ENCODE measurements at places on chromosomes 4 and X.

DNA sequence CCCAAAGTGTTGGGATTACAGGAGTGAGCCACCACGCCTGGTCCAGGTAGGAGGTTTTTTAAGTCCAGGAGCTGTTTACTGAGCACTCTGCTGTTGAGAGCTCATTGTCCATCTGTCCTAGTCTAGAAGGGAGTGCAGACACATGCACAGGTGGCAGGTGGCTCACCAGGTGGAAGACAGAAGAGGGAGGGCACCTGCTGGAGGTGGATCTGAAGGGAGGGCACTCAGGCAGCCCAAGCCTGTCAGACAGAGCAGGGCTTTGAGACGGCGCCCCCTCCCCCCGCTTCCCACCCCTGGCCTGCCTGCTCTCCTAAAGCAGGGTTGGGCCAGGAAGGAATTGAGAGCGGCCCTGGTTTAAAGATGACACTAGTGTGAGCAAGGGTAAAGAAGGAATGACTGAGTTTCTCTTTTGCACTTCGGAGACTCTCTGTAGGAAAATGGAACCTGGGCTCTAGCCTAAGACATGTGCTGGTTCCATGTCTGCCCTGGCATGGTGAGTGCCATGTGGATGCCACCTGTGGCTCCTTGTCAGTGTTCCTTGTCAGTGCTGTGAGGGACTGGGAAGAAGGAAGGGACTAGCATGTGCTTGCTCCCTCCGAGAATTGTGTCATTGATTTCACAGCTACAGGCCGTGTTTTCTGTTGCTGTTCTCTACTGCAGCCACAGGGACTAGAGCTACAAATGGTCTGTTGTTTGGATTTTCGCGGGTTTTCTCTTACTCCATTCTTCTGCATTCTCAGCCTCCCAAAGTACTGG lies 108.6 kb downstream of the TNIP2 start:
- no peak for DNase-seq

GRCh38 chr4:93018806-93019205 lies 715.0 kb downstream of the GRID2 start:
- no peak for DNase-seq

DNA sequence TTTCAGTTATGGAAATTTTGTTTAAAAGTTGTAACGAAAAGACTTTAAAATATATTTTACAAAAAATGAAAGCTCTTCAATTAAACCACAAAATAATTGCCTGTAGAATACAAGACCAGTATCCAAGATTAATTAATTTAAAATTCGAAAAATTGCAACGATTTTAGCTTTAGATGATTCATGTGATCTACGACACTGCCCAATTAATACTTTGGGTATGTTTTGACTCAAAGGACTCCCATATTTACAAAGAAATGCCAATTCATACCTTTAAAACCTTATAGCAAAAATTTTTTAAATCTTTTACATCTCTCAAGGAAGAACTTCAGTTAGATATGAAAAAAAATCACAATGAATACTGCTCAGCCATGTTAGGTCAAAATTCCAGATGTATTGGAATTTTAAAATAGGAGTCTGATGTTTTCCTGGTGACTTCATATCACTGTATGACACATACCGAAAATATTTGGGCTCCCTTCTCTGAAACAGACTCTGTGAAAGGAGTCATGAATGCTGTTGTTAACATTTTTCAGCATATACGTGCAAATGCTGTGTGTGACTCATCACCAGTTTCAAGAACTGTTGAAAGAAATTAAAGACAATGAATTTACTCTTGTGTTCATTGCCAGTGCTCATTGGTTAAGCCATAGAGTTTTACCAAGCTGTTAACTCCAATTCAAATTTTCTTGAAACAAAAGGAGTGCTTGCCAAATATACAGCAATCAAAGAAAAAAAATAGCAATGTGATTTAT lies 13.8 kb upstream of the SMS start:
- no peak for DNase-seq

DNA sequence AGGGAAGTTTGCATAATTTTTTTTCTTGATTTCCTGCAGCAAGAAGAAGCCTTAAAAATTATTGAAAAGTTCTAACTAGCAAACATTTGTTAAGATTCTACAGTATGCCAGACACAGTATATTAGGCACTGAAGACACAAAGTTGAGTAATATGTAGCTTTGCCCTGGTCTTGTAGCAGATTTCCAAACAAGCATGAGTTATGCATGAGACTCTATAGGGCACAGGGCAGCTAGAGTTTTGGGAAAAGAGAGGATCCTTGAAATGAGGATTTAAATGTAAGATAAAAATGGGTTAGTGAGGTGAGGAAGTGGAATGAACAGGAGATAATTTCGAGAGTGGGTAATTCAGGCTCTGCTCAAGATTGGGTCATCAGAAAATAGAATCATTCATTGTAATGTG lies 8.6 kb upstream of the GPRIN3 start:
- DNase-seq, result no peak

DNA sequence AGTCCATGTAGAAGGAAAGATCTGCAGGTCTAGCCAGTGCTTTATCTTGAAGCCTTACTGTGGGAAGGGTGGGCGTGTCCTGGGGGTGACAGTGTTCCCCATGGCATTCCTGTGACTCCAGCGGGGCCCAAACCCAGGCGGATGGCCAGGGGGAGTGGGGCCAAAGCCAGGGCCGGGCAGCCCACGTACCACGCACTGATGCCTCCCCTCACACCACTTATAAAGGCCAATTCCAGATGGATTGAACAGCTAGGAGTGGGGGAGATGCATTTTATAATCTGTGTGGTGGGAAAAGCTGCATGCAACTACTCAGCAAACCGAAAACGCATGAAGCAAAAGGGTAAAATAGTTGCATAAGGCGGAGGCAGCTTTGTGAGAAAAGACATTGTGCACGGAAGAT lies 36.4 kb downstream of the NELFA start:
- DNase-seq, result no peak

- DNase-seq, result no peak
Observed at GRCh38 chr4:103842637-103843239, 123.0 kb upstream of the TACR3 start.

- no peak for DNase-seq
Observed at GRCh38 chr4:10183462-10183861, 66.9 kb upstream of the WDR1 start.

Data from hypothalamus (tissue), 51 donors.